Natural killer cell treated with Interleukin-12 subunit alpha and Interleukin-12 subunit beta and Interleukin-15 and Interleukin-18, amount 100 ng/mL, for 72 hours (primary cell): ENCODE measurements at places on chromosomes 7 and 10. TPM values are rescaled to one million over a fixed set of nuclear protein-coding genes. Genes with fewer than 3 reads are reported as not detected.

Gene BRAF
- total RNA-seq = 35.7 TPM

Gene AQP1
- not detected for total RNA-seq

Gene NXPH1
- total RNA-seq = not detected

- H3K36me3 ChIP-seq = no peaks in the 10 kb centered on the region
- DNase-seq = no peak
- peaks cover 3% of the 10 kb centered on the region for H3K27me3 ChIP-seq
Observed at GRCh38 chr7:13989949-13990305, 461 bp upstream of the ETV1 start.

DNA sequence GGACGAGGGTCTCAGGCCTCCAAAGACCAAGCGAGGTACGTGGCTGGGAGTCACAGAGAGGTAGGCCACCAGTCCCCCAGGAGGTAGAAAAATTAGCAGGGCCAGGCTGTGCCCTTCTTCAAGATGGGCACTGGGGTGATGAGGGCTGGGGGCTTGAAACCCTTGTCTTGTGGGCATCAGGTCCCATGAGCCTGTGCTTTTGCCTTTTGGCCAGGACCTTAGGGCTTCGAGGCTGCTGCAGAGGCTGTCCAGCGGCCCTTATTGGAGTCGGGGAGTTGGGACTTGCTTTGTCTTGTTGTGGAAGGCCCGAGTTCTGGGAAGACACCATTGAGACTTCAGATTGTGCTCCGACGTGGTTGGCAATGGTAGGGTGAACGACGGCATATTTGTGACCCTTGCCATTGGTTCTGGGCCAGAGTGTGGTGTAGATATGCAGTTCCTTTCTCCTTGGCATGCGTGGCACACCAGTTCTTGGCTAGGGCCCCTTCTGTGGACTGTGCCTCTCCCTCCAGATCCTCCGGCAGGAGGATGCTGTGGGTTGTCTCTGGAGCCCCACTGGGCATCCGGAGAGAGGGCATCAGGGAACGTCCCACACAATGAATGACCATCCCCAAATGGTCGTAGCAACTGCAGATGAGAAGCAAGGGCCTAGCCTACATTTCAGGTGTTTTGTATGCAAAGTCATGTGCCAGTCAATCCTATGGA is 931 bp downstream of the SH2D4B start:
- H3K4me1 ChIP-seq = peaks cover 18% of the 10 kb centered on the region
- no peak overlapping the region for H3K27ac ChIP-seq
- DNase-seq = no peak
